Glomerular endothelial cell (primary cell): ENCODE measurements at places on chromosomes 1 and 21. TPM values are rescaled to one million over a fixed set of nuclear protein-coding genes. Genes with fewer than 3 reads are reported as not detected.

GRCh38 chr1:84988588-84988987, 8.3 kb downstream of the MCOLN2 start:
- DNase-seq, result no peak

CD34 gene
- 54.0 and 307 TPM in 2 replicates for total RNA-seq

RXFP4 gene
- total RNA-seq, result not detected in 2 replicates

- no peak for DNase-seq
Measured at GRCh38 chr1:188386161-188386560, 1557.4 kb downstream of the PLA2G4A start.

DNA sequence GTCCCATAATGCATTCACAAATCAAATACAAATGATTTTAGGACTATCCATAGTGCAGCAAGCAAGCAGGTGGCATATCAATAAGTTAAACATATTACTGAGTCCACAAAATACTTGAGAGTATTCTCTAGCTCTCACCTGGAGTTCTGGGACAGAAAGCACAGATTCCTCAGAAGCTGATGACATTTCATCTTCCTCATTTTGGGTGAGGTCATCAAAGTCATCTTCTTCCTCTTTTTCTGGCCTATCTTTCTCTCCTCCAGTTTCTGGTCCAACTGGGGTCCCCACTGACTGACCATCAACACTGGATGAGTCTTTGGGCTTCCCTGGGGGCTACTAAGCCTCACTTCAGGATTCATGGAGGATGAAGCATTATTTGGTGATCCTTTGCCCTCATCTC, 38.9 kb downstream of the YY1AP1 start:
- DNase-seq, result no peak

GRCh38 chr1:13967707-13968106, 267.7 kb downstream of the PRDM2 start:
- DNase-seq, result no peak

OR2L8 gene
- total RNA-seq, result not detected in 2 replicates

C1orf226 gene
- 1.6 and 4.2 TPM in 2 replicates for total RNA-seq

GRCh38 chr1:51705035-51705434, 88.1 kb downstream of the OSBPL9 start:
- no peak for DNase-seq

- no peak for DNase-seq
Measured at GRCh38 chr1:62625415-62625814, 28.1 kb downstream of the ANGPTL3 start.

GRCh38 chr1:27525296-27526272, 35.6 kb upstream of the WASF2 start:
- DNase-seq, result no peak

ST6GALNAC3 gene
- 12.4 and 16.6 TPM in 2 replicates for total RNA-seq
